ENCODE measurements at places on chromosomes 6 and 20. TPM values are rescaled to one million over a fixed set of nuclear protein-coding genes. Genes with fewer than 3 reads are reported as not detected.

The DYNLT2 gene
- 2.6 TPM for total RNA-seq

GRCh38 chr6:42226645-42227143 lies 9.0 kb upstream of the MRPS10 start:
- peak; percentile 92 for DNase-seq

The LRFN2 gene
- total RNA-seq, result not detected

The RNF39 gene
- 0.23 TPM for total RNA-seq

DNA sequence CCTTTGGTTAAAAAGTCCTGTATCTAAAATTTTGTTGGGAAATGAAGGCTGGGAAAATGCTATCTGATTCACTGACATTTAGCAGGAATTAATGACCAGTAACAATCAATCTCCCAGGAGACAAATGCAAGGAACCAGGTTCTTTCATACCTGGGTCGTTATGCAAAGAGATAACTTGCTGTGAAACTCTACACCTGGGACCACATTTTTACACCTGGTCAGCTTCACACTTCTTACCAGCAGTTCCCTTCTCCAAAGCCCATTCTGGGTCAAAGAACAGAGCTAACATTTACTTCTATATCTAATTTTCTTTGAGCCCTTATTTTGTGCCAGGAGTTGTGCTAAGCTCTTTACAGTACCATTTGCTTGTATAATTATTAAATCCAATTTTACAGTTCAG lies 27.4 kb upstream of the STXBP5 start:
- DNase-seq, result no peak

- no peak for DNase-seq
Observed at GRCh38 chr6:92024881-92025280, 1394.5 kb downstream of the EPHA7 start.

The LAMA2 gene
- total RNA-seq, result 0.02 TPM

DNA sequence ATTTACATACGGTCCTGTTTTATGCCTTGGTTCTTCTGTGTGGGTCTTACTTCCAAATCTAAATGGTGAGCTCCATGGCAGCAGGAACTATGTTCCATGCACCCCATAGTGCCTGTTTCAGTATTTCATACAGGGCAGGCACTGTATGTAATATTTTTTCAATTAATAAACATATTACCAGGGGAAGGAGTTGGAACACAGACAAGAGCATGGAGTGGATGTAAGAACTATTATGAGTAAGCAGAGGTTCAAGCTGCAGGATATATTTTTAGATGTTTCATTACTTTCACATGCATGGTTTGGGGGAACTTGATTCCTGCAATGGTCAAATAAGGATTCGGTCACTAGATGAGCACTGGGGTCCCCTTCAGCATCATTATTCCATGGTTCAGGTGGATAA lies 108.3 kb downstream of the KIF13A start:
- DNase-seq, result no peak

DNA sequence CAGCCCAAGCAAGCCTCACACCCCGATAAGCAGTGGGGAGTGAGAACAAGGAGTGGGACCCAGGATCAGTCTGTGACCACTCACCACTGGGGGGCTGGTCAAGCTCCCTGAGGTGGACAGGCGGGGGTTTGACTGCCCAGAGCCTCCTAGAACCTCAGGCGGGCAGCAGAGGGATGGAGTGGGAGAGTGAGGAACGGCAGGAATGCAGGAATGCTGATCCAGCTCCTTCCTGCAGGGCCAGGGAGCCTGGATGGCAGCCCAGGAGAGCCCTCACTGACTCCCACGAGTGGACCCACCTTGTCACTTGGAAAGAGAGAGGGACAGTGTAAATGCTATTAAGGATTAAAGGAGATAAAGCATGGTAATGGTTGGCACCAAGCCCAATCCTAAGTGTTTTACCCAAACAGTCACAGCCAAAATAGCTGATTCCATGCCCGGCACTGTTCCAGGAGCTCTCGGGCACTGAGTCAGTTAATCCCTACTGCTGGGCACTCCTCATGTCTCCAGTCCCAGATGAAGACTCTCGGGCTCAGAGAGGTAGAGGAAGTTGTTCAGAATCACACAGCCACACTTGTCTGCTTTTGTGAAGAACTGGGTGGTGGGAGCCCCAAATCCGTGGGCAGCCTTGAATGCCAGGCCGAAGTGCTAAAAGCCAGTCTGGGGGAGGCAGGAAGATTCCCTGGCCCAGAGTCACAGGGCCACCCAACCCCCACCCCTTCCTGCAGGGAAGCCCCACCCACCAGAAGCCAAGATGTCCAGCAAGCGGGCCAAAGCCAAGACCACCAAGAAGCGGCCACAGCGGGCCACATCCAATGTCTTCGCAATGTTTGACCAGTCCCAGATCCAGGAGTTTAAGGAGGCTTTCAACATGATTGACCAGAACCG lies 3.1 kb downstream of the MYL9 start:
- no peak for DNase-seq

DNA sequence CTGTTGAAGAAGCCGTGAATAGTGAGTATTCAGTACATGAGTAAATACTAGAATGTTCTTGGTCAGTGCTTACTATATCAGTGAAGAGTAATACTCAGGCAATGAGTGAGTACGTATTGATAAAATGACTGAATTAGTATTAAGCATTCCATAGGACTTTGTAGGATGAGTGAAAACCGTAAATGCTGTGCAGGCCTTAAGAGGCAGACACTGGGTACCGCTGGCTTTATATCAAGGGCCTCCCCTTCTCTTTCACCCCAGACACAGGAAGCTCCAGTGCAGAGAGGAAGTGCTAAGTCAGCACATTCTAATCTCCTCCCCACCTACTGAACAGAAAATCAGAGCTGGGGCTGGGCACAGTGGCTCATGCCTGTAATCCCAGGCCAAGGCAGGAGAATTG lies 24.2 kb downstream of the POFUT1 start:
- no peak for DNase-seq

The LAMP5 gene
- not detected for total RNA-seq

The IPCEF1 gene
- total RNA-seq, result 1.4 TPM

Measured in Caco-2 (cell line).